ENCODE measurements at places on chromosomes 3 and 15.

DNA sequence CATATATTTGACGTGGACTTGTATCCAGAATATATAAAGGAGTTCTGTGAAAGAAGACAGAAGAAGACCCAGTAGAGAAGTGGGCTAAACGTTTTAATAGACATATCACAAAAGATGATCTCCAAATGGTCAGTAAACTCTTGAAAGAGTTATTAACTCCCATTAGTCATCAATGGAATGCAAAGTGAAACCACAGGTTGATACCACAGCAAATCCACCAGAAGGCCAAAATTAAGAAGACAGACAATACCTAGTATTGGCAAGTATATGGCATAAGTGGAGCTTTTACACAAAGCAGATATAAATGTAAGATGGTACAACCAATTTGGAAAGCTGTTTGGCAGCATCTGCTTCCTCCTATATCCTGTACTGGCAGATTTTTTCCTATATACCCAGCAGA, 6.0 kb downstream of the SPATA16 start:
- no peak for DNase-seq

- no peak for DNase-seq
These were observed 103.3 kb downstream of the ATG7 start for GRCh38 chr3:11375333-11376088.

DNA sequence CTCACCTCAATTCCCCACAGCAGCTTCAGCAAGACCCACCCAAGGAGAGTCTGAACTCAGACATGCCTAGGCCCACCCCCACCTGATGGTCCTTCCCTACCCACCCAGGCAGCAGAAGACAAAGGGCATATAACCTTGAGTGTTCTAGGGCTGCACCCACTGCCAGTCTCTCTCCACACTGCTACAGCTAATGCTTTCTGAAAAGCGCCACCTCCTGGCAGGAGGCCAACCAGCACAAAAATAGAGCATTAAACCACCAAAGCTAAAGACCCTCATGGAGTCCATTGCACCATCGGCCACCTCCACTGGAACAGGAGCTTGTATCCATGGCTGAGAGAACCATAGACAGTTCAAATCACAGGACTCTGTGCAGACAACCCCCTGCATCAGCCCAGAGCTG, 11.3 kb upstream of the RPL39L start:
- peak; percentile 72 for DNase-seq

DNA sequence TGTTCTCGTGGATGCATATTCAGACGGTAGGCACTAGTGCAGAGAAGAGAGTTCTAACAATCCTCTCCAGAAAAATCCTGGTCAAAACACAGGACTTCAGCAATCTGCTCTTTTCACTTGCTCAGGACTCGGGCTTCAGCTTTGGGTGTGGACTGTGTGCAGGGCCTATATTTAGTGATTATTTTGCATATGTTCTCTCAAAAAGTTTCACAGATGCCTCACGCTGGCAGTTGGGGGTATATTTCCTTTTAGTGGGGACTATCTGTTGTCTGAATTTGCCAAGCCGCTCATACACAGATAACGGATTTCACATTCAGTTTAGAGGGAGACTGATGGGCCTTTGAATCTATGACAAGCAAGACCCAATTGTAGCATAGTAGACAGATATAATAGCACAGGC, 54.4 kb upstream of the LRRN1 start:
- no peak for DNase-seq

Measured in CD4-positive, alpha-beta T cell treated with Interleukin-12 subunit alpha and Interleukin-12 subunit beta, for 1 hour (primary cell).